ENCODE measurements at places on chromosomes 6 and 20. TPM values are rescaled to one million over a fixed set of nuclear protein-coding genes. Genes with fewer than 3 reads are reported as not detected.

DNA sequence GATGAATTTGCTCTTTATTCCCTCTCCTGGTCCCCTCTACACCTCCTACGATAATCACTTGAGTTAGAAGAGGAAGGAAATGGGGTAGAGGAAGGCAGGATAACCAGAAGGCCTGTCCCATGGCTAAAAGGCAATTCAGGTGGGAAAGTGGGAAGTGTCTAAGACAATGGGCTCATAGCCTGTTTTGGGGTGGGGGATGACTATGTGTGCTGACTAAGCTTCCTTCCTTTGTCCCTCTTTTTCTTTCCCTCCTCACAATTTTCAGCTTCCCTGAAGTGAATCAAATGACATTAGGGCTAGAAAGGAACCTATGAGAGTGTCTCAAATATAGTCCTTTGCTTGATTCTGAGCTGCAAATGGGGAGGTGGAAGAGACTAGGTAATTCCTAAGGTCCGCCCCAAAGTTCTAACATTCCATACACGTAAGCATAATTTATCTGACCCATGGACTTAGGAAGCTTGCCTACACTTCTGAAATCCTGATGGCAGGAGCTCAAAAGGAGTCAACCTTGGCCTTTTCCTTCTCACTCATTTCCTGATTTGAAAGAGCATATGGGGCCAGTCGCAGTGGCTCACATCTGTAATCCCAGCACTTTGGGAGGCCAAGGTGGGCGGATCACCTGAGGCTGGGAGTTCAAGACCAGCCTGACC, 24.3 kb downstream of the EDEM2 start:
- DNase-seq, result no peak

The BPIFB1 gene
- not detected for total RNA-seq

DNA sequence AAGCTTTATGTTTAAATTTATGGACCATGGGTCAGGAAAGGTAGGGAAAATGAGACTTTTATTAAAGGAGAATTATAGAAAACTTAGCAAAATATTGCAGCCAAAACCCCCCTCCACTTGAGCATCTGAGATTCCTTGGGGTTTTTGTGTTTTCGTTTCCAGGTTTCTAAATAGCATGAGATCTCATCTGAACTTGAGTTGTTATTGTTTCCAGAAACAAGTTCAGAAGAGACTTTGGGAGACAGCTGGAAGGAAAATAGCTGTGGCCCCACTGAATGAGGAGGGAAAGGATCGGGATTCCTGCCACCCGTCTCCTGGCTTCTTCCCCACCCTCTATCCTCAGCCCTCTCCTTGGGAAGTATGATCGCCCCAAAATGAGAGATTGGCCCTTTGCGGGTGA, 75.5 kb downstream of the TBC1D7 start:
- no peak for DNase-seq

The C6orf163 gene
- total RNA-seq, result 4.0 TPM

- peak; percentile 60 for DNase-seq
These were observed 9.1 kb downstream of the MAPK13 start for GRCh38 chr6:36139431-36139830.

GRCh38 chr6:167092672-167093339, 30.1 kb upstream of the CCR6 start:
- no peak for DNase-seq

DNA sequence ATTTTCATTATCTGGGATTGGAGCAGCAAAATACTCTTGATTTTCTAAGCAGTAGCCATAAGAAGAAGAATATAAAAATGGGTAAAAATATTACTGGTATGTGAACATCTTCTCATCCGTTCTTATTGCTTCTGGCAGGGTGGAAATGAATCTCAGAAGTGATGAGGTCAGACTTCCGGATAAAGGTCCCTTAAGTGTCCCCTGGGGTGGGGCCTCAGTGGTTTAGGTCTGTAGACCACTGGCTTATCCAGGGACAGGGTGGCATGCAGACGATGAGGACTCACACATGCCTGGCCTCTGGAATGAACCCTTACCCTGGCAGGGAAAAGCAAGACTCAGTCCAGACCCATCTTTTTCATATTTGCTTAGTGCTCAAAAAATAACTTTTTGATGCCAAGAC, 143.3 kb downstream of the UST start:
- DNase-seq, result no peak

The LTA gene
- not detected for total RNA-seq

The BPIFB4 gene
- total RNA-seq, result 2.1 TPM

- DNase-seq, result no peak
These were observed 527 bp downstream of the TOMM34 start for GRCh38 chr20:44959638-44960102.

DNA sequence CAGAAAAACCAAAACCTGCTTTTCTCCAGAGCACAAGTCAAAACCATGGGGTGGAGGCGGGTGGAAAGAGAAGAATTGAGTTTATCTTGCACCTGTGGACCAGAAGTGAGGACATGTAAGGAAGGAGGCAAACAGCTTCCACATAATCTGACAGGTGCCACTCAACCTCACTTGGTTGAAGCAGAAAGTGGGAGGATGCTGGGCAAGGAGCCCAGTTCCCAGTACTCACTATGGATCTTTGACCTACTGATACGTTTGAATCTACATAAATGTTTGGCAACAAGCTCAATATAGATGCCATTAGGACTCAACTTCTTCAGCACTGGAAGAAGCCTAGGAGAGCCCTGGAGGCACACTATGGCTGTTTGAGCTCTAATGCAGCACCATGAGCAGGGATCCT, 285.5 kb downstream of the KIF16B start:
- no peak for DNase-seq

The SNAP91 gene
- total RNA-seq, result 1.5 TPM

DNA sequence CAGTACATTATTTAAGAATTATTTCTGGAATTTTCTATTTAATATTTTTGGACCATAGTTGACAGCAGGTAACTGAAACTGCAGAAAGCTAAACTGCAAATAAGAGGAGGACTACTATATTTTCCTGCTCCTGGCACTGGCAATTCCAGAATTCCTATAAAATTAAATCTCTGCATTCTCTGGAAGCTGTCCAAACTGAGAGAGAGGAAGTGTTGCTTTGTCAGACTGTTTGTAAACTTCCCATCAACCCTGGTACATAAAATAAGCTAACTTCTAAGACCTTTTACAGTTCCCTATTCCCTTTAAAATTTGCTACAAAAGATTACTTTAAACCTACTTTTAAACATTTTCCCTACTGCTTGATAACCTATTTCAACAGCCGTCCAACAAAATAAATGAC, 196.1 kb upstream of the RUNX2 start:
- DNase-seq, result no peak

DNA sequence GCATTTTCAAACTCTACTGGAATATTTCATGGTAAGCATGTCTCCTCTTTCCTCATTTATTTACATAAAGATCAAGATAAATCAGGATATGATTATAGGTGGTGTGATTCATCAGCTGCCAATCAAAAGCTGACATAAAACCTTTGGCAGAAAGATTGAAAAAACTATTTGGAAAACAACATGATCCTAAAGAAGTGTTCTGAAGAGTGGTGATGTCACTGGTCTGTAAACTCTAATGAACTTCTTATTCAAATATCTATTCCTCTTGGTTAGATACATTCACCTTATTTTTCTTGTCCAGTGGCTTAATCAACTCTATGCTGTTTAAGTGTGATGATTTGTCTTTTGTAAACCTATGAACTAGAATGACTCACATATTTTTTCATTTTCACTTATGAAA, 535.5 kb upstream of the CITED2 start:
- DNase-seq, result no peak

DNA sequence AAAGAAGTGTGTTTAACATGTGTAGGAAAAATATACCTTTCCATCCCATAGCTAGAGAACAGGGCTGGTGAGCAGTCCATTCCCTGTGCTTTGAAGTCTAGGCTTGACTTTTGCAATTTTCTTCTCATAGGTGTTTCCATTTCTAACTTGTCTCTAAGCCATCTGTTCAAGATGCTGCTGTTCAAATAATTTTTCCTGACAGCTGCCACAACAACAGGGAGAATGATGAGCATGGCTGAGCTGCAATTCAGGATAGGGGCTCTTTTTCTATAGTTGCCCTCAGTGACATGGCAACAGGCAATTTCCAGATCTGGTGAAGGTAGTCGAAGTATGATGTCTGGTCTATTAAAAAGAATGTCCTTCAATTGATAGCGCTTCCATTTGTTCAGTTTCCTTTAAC, 103.0 kb upstream of the HS3ST5 start:
- DNase-seq, result no peak

The PLG gene
- total RNA-seq, result not detected

- no peak for DNase-seq
These were observed 510.8 kb downstream of the PTPRT start for GRCh38 chr20:42678895-42679294.

DNA sequence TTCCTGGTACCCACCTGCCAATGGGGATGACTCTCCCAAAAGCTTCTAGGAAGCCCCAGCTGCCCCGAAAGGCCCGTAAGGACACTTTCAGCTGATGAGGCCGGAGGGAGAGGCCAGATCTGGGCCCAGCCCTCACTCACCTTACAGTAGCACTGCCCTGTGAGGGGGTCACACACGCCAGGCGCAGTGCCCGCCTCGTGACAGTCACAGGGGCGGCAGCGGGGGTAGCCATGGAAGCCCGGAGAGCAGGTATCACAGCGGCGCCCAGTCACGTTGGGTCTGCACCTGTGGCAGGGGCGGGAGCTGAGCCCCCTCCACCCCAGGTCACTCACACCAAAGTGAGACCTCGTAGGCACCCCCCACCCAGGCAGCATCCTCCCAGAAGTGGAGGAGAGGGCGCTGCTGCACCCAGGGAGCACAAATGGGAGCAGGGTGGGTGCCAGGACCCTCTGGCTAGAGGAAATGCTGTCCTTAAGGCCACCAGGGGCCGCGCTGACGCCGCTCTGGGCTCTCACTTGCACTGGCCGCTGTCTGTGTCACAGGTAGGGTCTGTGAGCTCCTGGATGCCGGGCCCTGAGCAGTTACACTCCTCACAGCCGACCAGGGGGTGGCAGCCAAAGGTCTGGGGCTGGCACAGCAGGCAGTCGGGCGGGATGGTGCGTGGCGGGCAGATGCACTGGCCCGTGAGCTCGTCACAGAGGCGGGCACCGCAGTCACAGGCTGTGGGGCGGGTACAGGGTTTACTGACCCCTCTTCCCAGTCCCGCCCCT, 25.1 kb downstream of the ADRM1 start:
- DNase-seq, result no peak

The TMEM151B gene
- 0.28 TPM for total RNA-seq

- no peak for DNase-seq
These were observed 755.9 kb downstream of the KIF16B start for GRCh38 chr20:15817351-15817750.

The TNFRSF21 gene
- 32.5 TPM for total RNA-seq

GRCh38 chr6:132525866-132526265, 12.2 kb upstream of the TAAR9 start:
- DNase-seq, result no peak

DNA sequence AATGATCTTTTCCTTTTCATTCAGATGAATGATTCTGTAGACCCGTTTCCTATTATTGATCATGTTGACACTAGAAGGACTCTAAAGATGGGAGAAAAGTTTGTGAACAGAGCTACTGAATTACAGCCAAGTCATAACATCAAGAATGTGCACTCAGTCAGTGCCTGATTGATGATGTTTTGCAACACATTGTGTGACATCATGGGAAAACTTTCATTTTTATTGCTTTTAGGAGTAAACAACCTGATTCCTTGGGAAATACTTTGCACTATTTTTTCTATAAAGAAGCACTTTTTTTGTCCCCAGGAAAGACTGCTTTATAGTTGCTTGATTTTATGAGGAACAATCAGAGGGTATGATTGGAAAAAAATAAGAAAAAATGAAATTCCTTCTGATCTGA, 383.8 kb upstream of the JAG1 start:
- no peak for DNase-seq

The BTBD9 gene
- total RNA-seq, result 10.3 TPM

GRCh38 chr6:163902993-163903392, 488.5 kb downstream of the QKI start:
- DNase-seq, result no peak

GRCh38 chr6:147447835-147448611, 60.5 kb upstream of the SAMD5 start:
- no peak for DNase-seq

GRCh38 chr20:535958-536357, 7.6 kb downstream of the CSNK2A1 start:
- DNase-seq, result no peak

DNA sequence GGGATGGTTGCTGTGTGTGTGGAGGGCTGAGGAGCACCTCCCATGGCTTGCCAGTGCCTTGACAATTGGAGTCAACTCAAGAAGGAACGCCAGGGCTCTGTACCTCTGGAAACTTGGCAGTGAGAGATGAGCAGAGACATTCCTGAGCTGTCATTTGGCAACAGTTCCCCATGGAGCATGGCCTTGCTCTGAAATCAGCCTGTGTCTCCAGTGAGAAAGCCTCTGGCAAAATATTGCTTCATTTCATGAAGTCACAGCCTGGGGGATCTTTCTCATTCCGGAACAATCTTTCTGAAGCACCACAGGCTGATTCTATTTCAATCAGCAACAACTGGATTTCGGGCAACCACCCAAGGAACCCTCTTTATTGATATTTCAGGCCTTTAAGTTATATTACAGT, 52.2 kb upstream of the FNDC1 start:
- DNase-seq, result no peak

DNA sequence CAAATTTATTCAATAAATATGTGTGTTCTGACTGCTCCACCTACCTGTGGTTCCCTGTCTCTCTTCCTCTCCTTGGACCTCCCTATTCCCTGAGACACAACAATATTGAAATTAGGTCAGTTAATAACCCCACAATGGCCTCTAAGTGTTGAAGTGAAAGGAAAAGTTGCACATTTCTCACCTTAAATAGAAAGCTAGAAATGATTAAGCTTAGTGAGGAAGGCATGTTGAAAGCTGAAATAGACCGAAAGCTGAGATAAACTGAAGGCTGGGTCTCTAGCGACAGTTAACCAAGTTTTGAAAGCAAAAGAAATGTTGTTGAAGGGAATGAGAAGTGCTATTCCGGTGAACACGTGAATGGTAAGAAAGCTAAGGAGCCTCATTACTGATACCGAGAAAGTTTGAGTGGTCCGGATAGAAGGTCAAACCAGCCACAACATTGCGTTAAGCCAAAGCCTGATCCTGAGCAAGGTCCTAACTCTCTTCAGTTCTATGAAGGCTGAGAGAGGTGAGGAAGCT, 34.1 kb downstream of the UST start:
- DNase-seq, result no peak

DNA sequence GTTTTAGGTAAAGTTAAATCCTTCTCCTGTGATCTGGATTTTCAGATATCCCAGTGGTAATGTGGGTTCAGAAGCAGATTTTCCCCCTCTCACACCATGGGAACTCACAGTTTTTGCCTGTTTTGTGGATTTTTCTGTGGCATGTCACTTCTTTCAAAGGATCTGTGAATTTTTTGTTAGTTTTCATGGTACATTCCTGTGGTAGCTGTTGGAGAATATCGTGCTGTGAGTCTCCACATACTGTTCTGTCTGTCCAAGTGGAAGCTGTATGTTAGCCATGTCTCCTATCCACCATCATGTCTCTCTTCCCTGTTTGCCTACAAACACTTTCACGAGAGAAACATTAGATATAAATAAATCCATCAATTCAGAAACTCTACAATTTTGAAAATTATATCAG, 378.7 kb upstream of the ADGRB3 start:
- no peak for DNase-seq
